ENCODE measurements at places on chromosomes 3 and 15. TPM values are rescaled to one million over a fixed set of nuclear protein-coding genes. Genes with fewer than 3 reads are reported as not detected.

GRCh38 chr3:74537164-74537563, 77.3 kb downstream of the CNTN3 start:
- DNase-seq: no peak

KIF23 gene
- total RNA-seq: 0.71 TPM

DNA sequence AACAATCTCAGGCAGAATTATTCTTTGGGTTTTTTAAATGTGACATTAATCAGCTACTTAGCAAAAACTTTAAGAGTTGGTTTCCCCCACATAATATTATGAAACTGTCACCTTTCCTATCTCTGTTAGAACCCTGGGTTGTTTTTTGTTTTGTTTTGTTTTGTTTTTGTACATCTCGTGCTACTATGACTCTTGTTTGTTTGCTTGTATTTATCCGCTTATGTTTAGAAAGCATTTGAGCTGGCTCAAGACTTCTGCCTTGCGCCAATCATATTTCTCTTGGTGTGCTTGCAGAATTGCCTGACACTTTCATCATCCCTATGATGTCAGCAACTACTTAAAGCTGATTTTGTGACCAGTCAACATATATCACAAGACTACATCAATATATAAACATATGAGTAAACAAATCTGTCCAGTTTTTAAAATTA, 116.9 kb downstream of the DCLK3 start:
- DNase-seq: no peak

- DNase-seq: no peak
Observed at GRCh38 chr3:105518806-105519418, 152.2 kb downstream of the ALCAM start.

SGO1 gene
- not detected for total RNA-seq

- peak; percentile 14 for DNase-seq
Observed at GRCh38 chr3:141561426-141562034, 74.7 kb downstream of the RASA2 start.

DNA sequence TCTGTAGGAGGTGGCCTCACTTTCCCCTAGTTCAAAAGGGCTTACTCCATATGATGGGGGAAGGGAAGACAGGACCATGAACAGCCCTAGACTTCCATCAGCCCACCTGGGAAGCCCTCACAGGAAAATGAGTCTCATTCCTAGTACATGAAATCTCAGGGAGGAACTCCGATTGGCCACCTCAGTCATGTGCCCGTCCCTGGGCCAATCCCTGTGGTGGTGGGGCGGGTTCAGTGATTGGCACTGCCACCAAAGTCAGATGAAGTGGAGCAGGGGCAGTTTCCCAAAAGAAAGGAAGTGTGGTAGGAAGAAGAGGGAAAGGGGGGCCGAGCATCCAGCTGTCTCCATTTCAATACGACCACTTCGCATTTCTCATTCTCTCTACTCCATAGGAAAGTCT, 25.9 kb upstream of the GP9 start:
- DNase-seq: no peak

GRCh38 chr3:98726084-98726483, 37.1 kb upstream of the ST3GAL6 start:
- DNase-seq: no peak

GRCh38 chr15:64447536-64448315, 12.7 kb upstream of the ZNF609 start:
- DNase-seq: no peak

ZNF80 gene
- 0.17 TPM for total RNA-seq

DNA sequence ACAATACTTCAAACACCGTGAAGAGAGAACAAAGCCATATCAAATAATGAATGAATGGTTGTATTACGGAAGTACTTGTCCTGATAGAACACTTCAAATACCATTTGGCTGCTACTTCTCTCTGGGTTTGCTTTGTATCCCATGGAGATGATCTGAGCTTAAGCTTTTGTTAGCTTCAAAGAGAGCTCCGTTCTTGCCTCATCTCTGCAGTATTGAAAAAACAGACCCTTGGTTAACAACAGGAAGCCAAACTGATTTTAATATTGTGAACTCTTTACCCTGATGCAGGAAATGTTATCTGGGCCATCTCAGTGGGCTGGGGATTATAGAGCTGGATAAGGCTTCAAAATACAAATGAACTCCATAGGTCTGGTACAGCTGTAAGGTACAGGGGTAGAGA, 101.0 kb downstream of the CHL1 start:
- no peak for DNase-seq

GRCh38 chr15:59354417-59355031, 18.1 kb downstream of the MYO1E start:
- no peak for DNase-seq

GP9 gene
- total RNA-seq: not detected

DNA sequence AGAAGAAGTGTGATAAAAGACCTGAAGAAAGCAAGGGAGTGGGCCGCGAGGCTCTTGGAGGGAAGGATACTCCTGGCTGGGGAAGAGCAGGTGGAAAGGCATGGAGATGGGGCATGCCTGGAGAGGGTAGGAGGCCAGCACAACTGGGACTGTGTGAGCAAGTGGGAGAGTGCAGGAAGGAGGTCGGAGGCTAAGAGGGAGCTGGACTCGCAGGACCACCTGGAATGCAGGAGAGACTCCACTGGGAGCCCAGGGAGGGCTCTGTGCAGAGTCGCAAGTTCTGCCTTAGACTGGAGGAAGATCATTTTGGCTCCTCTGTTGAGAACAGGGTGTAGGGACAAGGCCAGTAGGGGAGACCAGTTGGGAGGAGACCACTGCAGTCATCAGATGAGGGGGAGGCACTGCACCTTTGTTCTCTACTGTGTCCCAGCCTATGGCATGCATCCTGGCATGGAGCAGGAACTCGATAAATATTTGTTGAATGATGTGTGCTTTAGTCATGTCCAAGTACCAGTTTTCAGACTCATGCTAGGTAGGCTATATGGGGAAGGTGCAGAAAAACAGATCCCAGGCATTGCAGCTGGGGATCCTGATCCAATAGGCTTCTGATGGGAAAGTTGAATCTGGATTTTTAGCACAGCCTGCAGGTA, 13.7 kb downstream of the FAM107A start:
- DNase-seq: no peak

- no peak for DNase-seq
Observed at GRCh38 chr15:49813625-49814024, 192.8 kb downstream of the DTWD1 start.

GRCh38 chr3:196096382-196096953, 14.6 kb upstream of the TFRC start:
- no peak for DNase-seq

DNA sequence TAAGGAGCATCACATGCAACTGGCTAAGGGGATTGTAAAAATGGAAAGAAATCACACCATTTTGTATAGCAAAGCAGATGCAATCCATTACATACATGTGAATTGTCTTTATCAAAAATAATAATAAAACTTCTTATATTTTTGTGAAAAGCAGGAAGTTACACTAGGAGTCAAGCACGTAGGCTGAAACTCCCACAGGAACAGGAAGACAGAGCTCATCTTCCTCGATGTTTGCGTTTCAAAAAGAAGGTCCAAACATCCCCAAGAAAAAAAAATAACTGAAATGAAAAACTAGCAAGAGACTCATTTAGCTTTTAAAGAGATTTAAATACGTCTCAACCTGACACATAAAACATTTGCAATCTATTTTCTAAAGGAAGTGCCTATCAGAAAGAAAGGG, 106.6 kb downstream of the TGFBR2 start:
- no peak for DNase-seq

- no peak for DNase-seq
Observed at GRCh38 chr15:70429056-70429722, 331.5 kb upstream of the TLE3 start.

- no peak for DNase-seq
Observed at GRCh38 chr15:29092376-29093064, 177.1 kb downstream of the NSMCE3 start.

PLA2G4E gene
- total RNA-seq: not detected

- no peak for DNase-seq
Observed at GRCh38 chr3:157201648-157202278, 41.8 kb upstream of the CCNL1 start.

CCDC191 gene
- total RNA-seq: 3.6 TPM

- DNase-seq: no peak
Observed at GRCh38 chr15:86259589-86259988, 179.9 kb downstream of the AGBL1 start.

CCK gene
- not detected for total RNA-seq

TNFSF10 gene
- total RNA-seq: 9.5 TPM

PRTG gene
- not detected for total RNA-seq

DNA sequence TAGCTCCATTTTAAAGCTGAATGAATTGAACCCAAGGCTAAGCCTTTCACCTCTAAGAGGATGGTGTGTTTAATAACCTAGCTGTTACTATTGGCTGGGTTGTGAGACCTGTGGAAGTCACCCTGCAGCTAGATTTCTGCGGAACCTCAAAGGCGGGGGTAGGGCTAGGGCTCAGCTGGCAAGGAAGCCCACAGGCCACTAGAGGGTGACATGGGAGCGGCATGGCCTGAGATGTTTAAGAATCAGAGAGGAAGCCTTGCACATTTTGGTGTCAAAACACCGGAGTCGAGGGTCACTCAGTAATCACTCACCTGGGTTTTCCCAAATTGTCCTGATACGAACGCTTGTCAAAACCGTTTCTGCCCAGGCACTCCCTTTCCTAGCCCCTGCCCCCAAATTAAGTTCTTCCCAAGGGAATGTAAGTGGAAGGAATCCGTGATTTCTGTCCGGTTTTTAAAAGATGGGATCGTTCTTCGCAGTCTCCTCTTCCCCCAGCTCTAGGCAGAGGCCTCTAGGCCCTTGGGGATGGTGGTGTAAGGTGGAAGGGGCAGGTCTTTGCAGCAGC, 3.8 kb upstream of the ACAD9 start:
- DNase-seq: peak; percentile 68

- no peak for DNase-seq
Observed at GRCh38 chr15:58985443-58985842, 2.0 kb upstream of the RNF111 start.

- no peak for DNase-seq
Observed at GRCh38 chr15:50764461-50765194, 878 bp downstream of the SPPL2A start.

- no peak for DNase-seq
Observed at GRCh38 chr15:56428821-56429458, 36.0 kb downstream of the MNS1 start.

DNA sequence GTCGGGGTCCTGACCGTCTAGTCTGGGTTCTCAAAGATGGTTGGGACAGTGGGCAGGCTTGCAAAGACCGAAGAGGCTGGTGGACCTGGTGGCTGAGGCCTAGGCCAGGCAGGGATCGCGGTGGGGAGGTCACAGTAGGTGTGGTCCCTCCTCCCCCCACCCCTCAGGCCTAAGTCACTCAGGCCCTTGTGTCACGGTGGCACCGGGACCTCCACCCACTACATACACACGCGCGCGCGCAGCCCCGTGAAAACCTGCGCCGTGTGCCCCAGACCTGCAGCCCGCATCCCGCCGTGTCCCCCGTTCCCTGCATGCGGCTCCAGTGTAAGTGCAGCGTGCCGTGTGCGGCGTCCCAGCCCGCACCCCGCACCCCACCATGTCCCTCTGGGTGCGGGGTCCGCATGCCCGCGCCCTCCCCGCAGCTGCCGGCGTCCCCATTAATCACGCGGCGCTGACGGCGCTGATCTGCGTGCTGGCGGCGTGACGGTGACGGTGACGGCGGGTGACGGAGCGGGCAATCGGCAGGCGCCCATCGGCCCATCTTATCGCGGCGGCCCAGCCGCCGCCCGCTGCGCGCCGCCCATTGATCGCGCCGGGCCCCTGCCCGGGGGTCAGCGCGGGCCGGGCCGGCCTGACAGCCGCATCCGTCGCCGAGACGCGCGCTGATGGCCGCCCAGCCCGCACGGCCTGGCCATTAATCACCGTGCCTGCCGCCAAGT, 24.4 kb downstream of the SEC61A1 start:
- peak; percentile 50 for DNase-seq

DNA sequence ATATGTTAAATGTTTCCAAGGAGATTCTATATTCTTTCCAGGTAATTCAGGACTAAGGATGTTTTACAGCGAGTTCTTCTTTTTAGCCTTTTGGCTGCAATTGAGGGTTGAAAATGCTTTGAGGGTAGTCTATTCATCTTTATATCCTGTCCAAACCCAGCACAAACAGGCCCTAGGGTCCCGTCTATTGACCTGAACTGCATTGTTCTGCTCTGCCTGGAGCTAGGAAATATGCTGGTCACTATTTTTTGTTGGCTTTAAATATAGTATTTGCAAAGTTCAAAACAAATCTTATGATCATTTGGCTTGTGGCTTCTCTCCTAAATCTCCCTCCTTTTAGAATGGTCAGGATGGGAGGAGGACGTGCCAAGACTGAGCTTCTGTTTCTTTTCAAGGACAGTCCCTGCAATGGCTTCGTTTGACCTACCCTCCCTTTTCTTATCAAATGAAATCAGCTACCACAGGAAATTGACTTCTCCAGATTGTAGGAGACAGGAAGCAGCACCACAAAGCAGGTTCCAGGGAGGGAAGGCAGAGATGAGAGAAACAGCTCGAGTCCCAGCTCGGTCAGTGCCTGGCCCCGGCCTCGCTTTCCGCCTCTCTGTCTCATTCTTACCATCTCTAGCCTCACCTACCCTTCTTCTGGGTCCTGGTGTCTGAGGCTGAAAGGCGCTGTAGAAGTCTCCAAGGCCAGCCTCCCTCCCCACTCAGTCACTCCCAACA, 27.6 kb upstream of the NRROS start:
- DNase-seq: no peak

DNA sequence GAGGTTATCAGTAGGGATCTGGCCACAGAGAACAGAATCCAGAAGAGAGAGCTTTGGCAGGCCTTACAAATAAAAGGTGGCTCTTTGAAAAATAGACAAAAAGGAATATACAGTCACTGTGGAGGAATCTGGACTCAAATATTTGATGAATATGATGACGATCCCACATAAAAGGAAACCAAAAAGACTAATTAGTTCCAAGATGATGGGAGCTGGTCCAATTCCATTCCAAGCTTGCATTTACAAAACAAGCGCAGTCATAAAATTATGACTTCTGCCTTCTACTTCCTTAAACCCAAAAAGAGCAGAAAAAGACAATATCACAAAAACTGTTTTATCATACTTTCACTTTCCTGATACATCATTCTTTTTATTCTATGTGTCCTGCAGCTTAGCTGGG, 285.8 kb downstream of the DIPK2A start:
- DNase-seq: no peak

DNA sequence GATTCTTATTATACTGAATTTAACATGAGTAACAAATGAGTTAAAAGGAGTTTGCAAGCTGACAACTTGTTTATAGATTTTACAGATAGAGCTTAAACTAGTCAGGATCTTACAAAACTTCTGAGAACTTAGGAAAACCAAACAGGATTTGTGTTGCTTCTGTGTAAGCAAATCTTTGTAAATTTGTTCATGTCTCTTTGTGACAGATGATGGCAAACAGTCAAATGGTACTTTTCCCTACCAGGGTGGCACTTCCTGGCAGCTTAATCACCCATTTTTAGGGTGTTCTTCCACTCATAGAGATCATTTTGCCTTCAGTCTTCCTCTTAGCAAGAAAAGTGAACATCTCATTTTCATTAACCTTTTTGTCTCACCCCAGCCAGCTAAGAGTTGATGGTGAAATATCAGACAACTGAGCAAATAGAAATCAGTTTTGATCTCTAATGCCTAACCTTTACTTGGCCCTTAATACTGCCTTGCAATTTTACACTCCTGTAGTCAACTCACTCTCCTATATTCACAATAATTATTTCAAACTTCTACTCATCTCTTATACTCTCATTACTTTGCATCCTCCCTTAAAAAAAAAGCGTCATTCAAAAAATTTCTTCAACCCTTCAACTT, 23.7 kb upstream of the NECTIN3 start:
- DNase-seq: no peak

Measured in CD4-positive, alpha-beta T cell (primary cell).